ENCODE measurements at places on chromosomes 16 and 17.

- DNase-seq = no peak
Measured at GRCh38 chr17:8025176-8025911, 13.5 kb upstream of the ALOX15B start.

DNA sequence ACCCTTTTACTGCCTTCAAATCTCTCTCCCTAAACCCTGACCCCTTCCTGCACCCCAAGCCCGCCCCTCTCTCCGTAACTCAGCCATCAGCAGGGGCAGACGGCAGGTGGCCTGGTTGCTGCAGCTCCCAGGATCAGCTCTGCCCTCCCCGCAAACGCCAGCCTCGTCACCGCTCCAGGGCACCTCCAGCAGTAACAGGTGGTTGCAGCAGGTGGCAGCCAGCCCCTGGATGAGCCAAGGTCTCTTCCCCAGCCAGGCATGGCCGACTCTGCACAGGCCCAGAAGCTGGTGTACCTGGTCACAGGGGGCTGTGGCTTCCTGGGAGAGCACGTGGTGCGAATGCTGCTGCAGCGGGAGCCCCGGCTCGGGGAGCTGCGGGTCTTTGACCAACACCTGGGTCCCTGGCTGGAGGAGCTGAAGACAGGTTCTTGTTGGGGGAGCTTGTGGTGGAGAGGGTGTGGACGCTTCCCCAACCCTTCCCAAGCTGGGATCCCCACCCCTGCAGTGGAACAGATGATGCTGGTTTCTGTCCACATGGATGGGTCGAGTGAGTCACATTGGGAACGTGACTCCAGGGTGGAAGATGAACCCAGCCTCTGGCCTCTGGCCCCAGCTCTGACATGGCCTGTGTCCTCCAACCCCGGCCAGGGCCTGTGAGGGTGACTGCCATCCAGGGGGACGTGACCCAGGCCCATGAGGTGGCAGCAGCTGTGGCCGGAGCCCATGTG, 558 bp downstream of the HSD3B7 start:
- DNase-seq = no peak

DNA sequence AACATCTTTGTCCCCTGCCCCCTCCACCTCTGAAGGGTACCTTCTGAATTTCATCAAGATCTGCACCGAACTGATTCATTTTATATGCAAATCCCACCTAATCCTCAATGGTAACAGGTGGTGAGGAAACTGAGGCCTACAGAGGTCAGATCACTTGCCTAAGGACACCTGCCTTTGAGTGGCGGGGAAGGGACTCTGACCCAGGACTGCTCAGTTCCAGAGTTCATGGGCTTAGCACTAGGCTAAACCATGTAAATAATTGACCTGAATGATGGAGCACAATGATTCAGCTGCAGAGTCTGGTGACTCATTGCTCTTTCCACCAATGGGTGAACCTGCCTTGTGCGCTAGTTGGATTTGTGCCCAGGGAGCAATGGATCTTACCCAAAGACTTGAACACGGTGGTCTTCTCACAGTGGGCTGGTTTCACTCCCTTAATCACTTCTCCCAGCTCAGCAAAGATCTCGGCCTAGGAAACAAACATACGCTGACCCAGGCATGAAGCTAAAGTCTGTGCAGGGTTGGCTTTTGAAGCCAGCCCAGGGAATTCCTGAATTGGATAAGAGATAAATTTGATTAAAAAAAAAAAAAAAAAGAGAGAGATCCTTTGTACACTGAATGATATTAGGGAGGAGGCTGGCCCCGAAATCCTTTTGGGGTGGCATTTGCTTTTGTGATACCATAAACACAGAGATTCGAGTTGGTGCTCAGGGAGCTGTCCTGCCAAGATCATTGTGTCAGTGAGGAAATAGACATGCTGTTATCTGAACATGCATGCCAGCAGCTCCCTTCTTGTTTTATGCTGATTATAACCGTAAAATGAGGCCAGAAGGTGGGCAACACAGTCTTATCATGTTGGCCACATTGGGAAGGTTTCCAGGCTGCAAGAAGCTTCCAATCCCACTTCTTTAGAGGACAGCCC, 17.0 kb downstream of the CRYM start:
- DNase-seq = no peak

GRCh38 chr17:79174905-79175856, 100.6 kb downstream of the ENGASE start:
- DNase-seq = no peak

DNA sequence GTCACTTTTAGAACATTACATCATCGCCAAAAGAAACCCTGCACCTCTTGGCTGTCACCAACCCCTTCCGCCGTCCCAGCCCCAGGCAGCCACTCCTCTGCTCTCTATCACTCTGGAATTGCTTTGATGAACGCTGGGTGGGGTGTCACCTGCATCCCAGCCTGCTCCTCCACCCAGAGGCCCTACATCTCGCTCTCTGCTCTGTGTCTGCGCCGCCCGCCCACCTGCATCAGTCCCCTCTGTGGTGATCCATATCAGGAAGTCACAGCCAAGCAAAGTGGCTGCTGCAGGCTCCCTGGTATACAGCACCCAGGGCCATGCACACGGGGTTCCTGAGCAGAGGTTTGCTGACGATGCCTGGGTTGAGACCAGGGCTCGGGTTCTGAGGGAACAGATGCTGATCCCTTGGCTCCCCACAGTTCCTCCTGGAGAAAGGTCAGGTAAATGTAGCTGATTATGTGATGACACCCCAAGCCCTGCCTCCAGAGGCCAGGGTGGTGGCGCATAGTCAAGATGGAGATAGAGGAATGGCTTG, 30.8 kb downstream of the MPRIP start:
- DNase-seq = no peak

DNA sequence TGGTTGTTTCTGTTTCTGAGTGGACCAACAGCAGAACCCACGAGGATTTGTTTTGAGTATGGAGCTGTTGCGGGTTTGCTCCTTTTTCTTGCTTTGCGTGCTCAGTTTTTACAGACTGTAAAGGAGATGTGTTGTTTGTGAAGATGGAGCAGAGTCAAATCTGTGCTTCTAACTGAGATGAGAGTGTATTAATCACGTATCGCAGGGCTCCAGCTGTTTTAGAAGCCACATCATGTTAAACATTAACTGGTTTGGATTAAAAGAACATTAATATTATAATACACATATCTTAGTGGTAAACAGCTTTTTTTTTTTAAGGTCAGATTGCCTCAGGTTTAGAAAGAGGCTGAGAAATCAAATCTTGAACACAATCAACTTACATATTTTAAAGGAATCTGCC, 69.4 kb downstream of the YPEL2 start:
- DNase-seq = no peak

- no peak for DNase-seq
Measured at GRCh38 chr17:8468127-8468526, 32.4 kb downstream of the NDEL1 start.

GRCh38 chr17:35865412-35866340, 3.0 kb downstream of the HEATR9 start:
- no peak for DNase-seq

Measured in hippocampal formation (tissue), 2 donors.